ENCODE measurements at places on chromosomes 13 and 19. TPM values are rescaled to one million over a fixed set of nuclear protein-coding genes. Genes with fewer than 3 reads are reported as not detected.

Gene HPN
- total RNA-seq, result 8.8 TPM

- no peaks in the 10 kb centered on the region for H3K4me1 ChIP-seq
- DNase-seq, result no peak
- no peak overlapping the region for H3K27ac ChIP-seq
- no peaks in the 10 kb centered on the region for H3K27me3 ChIP-seq
- H3K4me3 ChIP-seq, result no peak overlapping the region
Observed at GRCh38 chr13:104140552-104140951, 1074.3 kb upstream of the SLC10A2 start.

DNA sequence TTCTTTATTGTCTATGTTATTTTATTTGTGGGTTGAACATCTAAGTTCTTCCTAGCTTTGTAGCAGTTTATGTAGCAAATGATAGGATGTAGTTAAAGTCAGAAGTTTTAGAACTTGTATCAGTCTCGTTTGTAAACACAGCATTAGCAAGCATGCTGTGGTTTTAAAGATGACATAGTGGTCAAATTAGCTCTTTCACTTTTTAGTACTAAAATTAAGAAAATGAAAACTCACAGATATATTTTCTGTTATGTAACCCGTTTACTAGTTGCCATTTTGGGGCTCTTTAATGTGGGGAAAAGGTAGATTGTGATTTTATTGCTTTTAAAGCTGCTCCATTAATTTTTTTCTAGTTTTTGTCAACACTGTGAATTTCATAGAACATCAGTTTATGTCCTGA, 216.5 kb downstream of the PCCA start:
- no peaks in the 10 kb centered on the region for H3K4me1 ChIP-seq
- DNase-seq, result no peak
- no peak overlapping the region for H3K4me3 ChIP-seq

Gene IRGC
- not detected for total RNA-seq

Gene U2AF1L4
- total RNA-seq, result 17.4 TPM

DNA sequence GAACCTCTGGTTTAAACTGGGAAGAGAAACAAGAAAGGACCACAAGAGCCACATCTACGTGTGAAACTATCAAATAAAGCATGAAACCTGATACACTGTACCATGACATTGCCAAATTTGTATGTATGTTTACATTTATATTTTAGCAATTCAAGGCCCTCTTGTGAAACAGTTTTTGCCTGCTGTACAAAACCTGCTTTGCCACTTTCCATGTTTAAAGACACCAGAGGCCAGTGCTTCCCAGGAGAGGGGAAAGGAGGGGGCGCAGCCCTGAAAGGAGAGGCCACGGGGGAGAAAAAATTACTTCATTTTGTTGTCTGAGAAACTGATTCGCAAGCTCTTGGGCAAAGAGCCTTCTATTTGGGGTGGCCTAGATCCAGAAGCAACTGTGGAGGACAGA, 124.8 kb downstream of the DCLK1 start:
- H3K4me1 ChIP-seq, result no peaks in the 10 kb centered on the region
- DNase-seq, result no peak
- no peaks in the 10 kb centered on the region for H3K36me3 ChIP-seq
- no peaks in the 10 kb centered on the region for H3K27me3 ChIP-seq
- no peak overlapping the region for H3K4me3 ChIP-seq

Gene PSG3
- not detected for total RNA-seq

Gene PAF1
- 38.2 TPM for total RNA-seq

Gene IL17D
- 1.5 TPM for total RNA-seq

DNA sequence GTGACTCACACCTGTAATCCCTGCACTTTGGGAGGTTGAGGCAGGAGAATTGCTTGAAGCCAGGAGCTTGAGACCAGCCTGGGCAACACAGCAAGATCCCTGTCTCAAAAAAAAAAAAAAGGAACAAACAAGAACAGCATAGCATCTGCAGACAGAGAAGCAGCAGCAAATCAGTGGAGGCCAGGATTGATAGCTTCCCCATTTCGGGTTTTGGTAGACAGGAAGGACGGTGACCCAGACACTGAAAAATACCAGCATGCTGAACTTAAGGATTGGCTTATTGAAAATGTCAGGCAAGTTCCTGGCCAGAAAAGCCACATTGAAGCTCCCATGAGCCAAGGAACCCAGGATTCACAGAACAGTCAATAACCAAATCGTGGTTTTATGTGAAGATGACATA, 3.0 kb downstream of the ZNF490 start:
- no peak for DNase-seq
- peaks cover 23% of the 10 kb centered on the region for H3K4me1 ChIP-seq
- H3K27ac ChIP-seq, result no peak overlapping the region

Gene NKPD1
- not detected for total RNA-seq

DNA sequence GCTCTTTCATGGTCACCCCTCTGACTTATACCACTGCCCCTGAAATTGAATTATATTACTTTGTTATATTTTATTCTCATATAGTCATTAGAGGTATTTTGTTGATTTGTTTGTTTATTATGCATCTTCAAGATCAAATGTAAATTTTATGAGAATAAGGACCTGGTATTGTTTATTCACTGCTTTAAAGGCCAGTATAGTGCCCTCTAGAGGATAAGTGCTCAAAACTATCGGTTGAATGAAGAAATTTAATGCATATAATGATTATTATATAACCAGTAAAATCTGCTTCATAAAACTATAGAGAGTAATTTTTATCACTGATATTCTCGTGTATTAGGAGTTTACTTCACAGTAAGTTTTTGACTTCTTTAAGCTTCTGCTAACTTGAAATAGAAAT, 1401.9 kb downstream of the SLITRK1 start:
- no peaks in the 10 kb centered on the region for H3K36me3 ChIP-seq
- no peak overlapping the region for H3K4me3 ChIP-seq
- H3K27me3 ChIP-seq, result no peaks in the 10 kb centered on the region
- no peak overlapping the region for H3K27ac ChIP-seq
- no peaks in the 10 kb centered on the region for H3K4me1 ChIP-seq
- no peak for DNase-seq

Gene IZUMO2
- total RNA-seq, result not detected

Gene SPIB
- 0.42 TPM for total RNA-seq

- H3K4me1 ChIP-seq, result peaks cover 11% of the 10 kb centered on the region
- peaks cover 7% of the 10 kb centered on the region for H3K27me3 ChIP-seq
- peak; percentile 69 for DNase-seq
- no peak overlapping the region for H3K4me3 ChIP-seq
- H3K27ac ChIP-seq, result no peak overlapping the region
- no peaks in the 10 kb centered on the region for H3K36me3 ChIP-seq
Observed at GRCh38 chr19:46529622-46530451, 34.2 kb upstream of the PNMA8B start.

- no peak overlapping the region for H3K4me3 ChIP-seq
- DNase-seq, result no peak
- no peak overlapping the region for H3K27ac ChIP-seq
Observed at GRCh38 chr19:33654840-33655508, 33.2 kb downstream of the CHST8 start.

Gene KLK14
- total RNA-seq, result 0.64 TPM

DNA sequence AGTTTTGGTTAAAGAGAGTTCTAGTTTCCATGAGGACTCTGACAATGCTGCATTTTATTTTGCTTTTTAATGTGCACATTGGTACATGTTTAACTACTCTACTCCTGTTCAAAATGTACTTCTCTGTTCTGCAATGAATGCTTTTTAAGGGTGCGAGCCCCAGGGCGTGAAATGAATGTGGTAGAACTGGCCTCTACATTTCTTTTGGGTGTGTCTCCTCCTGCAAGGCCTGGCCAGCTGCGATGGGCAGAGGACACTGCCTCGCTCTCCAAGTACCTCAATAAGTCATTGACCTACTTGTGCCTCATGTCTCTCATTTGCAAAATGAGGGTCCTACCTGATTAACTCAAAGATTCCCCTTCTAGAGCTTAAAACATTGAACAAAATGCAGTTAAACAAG, 6.7 kb downstream of the RGS9BP start:
- DNase-seq, result no peak
- H3K4me1 ChIP-seq, result no peaks in the 10 kb centered on the region
- no peaks in the 10 kb centered on the region for H3K27me3 ChIP-seq
- H3K36me3 ChIP-seq, result no peaks in the 10 kb centered on the region

- no peaks in the 10 kb centered on the region for H3K27me3 ChIP-seq
- H3K27ac ChIP-seq, result no peak overlapping the region
- no peak overlapping the region for H3K4me3 ChIP-seq
- no peaks in the 10 kb centered on the region for H3K4me1 ChIP-seq
Observed at GRCh38 chr13:45522571-45522970, 57.8 kb downstream of the COG3 start.

- DNase-seq, result no peak
- H3K27ac ChIP-seq, result no peak overlapping the region
- no peak overlapping the region for H3K4me3 ChIP-seq
- H3K4me1 ChIP-seq, result peaks cover 40% of the 10 kb centered on the region
- H3K36me3 ChIP-seq, result peaks cover 29% of the 10 kb centered on the region
Observed at GRCh38 chr13:33150126-33150525, 133.9 kb downstream of the KL start.

Measured in heart right ventricle (tissue), 16 donors.